IPS-NIHi11 (cell line): ENCODE measurements at places on chromosomes 1 and 21.
A peak's percentile ranks its signal among the peaks of the same experiment; 100 is the strongest.

- no peak for DNase-seq
Measured at GRCh38 chr1:191687721-191688120, 470.5 kb upstream of the RGS18 start.

DNA sequence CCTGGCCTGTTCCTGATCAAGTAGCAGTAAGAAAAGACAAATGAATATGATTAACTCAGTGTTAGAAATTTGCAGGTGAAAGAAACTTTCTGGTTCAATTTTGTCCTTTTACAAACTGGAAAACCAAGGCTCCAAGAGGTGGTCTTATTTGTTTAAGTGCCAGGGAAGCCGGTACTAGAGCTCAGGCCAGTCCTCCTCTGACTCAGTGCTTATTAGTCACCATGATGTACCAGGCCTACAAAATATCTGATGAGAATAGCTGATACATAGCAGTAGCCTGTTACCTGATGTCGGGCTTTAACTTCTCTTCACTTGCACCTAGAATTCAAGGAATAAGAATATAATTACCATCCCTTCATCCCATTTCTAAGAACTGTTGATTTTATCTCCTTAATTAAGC lies 394.8 kb downstream of the LMX1A start:
- DNase-seq: no peak

GRCh38 chr21:30478004-30478403 lies 2.2 kb downstream of the KRTAP19-1 start:
- no peak for DNase-seq

- no peak for DNase-seq
Measured at GRCh38 chr1:200198236-200198635, 170.7 kb downstream of the NR5A2 start.

- DNase-seq: peak; percentile 81
Measured at GRCh38 chr1:203127666-203128430, at the start of gene ADORA1. Gene ADORA1 (plus strand): TSS chr1:203127726. CDS start chr1:203128842, 1,116 bp downstream.

- DNase-seq: no peak
Measured at GRCh38 chr1:4877426-4877825, 223.0 kb downstream of the AJAP1 start.

DNA sequence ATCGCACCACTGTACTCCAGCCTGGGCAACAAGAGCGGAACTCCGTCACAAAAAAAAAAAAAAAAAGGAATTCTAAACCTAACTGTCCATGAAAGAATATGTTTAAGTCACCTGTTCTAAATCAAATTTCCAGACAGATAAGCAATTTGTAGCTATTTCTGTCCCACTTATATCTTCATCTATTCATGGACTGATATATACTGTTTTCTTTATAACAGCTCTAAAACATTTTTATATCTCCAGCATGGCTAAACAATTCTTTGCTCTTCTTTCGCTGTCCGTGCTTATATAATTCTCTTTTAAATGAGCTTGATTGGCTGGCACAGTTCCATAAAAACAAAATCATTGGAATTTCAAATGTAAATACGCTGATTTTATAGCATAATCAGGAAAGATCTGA lies 30.5 kb downstream of the BRWD1 start:
- DNase-seq: no peak

DNA sequence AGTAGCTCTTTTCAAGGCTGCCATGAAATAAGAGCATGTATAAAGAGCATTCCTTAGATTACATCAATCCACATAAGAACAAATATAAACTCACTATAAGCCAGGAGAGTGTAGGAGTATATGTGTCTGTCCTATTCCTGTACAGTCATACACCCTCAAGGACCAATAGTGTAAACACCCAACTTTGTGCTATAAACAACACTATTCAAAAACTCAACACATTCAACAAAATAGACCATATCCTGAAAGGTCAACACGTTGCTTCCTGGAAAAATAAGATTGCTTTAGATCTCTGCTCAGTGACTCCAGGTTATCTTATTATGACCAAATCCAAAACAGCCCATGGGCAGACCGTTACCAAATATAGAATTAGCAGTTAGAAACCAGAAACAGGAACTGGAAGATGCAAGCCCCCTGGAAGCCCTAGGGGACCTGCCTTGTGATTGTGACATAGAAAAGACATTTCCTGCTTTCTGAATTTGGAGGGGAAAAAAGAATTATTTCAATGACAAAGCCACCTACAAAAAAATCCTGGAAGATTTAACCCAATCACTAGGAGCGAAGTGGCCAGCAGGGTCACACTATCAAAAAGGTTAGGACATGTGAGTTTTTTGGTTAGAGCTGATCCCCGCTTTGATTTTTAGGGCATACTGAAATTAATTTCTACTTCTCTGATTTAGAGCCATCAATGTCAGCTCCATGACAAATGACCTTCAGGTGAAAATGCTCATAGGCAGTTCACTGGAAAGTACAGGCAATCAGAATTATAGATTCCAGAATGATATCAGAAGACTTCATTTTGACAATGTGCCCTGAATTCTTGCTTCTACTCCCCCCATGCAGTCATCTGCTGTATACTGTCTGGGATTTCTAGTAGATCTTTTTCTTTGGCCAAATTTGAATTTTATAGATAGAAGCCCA lies 59.9 kb downstream of the LRRC8C start:
- DNase-seq: no peak

- no peak for DNase-seq
Measured at GRCh38 chr21:31986035-31986856, 113.4 kb downstream of the HUNK start.

DNA sequence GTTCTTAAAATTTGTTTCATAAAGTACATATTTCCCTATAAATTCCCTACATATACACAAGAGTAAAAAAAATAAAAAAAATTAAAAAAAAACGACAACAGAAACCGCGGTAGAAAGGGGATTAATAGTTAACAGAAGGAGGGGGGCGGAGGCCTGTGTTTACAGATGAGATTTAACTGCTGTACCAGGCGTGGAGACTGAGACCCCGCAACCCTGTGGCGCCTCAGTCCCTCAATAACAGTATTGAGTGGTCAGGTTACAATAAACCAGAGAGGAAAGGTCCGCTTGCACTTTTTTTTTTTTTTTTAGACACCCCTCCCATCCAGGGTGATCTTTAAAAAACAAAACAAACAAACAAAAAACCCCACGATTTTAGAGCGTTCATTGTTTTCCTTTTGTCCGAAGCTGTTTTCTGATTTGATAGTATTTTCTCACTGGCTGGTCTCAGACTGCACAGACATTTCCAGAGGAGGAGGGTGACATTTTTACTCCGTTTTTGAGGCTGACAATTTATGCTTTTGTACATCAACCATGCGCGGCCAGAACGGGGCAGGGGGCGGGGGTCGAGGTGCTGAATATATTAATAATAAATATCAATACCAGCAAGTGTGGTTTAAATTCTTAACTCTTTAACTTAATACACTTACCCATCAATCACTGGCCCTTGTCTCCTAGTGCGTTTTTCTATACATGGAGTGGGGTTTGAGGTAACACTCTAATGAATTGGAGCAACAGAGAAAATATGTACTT lies 1223.9 kb downstream of the BRINP3 start:
- DNase-seq: no peak

GRCh38 chr1:20680269-20680668 lies 19.1 kb upstream of the DDOST start:
- no peak for DNase-seq

DNA sequence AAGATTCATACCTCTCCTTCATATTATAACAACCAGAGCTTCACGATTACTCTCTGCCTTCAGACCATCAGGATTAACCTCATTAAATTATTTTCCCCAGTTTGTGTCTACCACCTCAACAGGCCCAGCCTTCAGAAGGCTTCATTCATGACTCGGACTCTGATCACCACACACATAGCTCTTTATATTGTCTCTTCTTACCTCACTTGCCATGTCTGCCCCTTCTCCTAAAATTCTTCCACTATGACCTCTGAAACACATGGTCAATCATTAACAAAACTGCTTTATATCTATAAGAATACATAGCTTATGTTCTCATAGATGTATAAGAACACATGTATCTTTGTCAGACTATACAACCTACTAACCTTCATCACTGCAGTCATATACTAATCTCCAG lies 79.8 kb downstream of the USP1 start:
- no peak for DNase-seq

DNA sequence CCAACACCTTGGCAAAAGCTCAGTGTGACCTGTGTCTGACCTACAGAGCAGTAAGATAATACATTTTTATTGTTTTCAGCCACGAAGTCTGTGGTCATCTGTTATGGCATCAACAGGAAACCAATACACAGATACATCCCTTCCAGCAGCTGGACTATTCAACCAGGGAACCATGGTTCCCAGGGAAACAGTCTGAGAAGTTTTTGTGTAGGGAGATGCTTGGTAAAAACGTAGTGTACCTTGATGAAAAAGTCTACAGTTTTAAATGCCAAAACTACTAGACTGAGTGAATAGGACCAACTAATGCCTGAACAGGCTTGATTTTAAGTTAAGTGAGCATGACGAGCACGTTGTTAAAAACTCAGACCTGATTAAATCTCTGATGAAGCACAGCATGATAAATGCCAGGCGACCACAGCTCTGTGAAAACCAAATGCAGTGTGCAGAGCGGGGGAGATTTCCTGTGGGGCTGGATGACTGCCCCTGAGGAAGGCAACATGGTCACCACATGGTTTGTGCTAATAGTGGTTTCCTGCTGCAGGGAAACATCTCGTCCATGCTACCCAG lies 228.9 kb downstream of the TNR start:
- DNase-seq: no peak

DNA sequence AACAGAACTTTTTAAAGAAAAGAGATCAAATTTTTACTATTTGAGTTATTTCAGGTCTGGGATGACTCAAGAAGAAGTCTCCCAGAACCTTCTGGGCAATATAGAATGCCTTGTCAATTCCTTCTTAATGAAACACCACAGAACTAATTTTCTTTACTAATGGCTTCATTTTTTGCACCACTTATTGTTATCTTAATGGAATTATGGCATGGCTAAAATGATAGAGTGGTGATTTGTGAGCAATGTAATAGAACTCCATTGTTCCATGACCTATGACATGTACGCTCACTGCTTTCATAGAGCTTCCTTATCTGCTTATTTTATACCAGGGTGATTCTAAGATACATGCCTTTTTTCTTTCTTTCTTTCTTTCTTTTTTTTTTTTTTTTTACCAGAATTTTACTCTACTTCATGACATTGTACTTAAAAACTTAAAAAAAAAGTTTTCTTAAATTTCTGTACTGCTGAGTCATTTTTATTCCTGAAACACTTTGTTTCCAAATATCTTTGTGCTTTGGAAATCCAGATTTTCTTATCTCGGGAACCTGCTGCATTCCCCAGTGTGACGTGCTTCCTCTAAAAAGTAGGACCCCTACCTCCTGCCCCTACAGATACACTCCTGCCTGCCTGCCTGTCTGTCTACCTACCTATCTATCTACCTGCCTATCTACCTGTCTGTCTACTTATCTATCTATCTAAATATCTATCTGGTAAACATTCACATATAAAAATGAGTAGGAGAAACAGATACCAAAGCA lies 284.9 kb downstream of the PBX1 start:
- no peak for DNase-seq

- DNase-seq: no peak
Measured at GRCh38 chr1:40646315-40646714, 19.2 kb downstream of the RIMS3 start.

- DNase-seq: no peak
Measured at GRCh38 chr1:207039380-207040180, 7.0 kb upstream of the C1orf116 start.

- no peak for DNase-seq
Measured at GRCh38 chr1:170192546-170192945, 46.8 kb downstream of the NTMT2 start.

- DNase-seq: no peak
Measured at GRCh38 chr1:155127967-155128754, 485 bp downstream of the EFNA1 start.

DNA sequence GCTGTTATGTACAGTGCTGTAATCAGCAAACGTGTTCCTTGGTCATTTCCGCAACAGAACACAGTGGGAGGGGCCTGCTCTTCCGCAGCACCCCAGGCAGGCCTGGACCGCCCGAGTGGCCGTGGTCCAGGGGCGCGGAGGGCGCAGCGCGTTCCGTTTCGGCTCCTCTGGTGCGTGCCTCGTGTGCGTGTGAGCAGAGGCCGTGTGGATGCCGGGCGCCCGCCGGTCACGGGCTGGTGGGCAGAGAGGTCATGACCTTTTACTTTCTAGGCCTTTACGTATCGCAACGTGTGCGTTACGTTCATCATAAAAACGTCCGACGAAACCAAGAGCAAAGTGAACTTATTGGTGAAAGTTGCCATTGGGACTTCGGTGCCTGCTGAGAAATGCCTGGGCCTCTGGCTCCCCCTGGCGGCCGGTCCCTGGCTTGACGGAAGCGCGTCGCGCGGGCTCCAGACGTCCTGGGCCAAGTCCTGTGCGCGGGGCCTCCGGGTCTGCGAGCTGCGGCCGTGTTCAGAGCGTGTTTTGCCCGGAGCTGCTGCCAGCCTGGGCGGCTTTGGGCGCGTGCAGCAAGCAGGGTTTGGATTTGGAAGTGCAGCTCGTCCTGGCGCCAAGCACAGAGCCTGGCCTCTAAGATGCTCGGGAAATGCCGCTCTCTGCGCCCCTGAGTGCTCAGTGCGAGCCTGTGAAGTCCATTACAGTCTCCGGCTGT lies 34.4 kb downstream of the COL18A1 start:
- DNase-seq: peak; percentile 97

DNA sequence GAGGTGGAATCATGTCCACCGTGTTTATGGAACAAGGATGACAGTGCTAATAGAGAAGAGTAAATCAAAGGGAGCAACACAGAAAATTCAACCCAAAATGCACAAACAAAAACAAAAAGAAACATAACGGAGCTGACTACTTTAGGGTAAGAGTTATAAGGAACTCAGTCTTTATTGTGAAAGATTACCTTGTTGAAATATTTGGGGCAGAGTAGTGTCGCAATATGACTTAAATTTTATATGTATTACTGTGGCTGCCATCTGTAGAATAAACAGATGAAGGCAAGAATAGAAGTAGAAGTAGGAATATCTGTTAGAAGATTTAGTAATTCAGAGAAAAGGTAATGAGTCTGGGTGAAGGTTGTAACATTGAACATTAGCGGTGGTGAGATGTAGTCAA lies 913.9 kb downstream of the BRINP3 start:
- no peak for DNase-seq

DNA sequence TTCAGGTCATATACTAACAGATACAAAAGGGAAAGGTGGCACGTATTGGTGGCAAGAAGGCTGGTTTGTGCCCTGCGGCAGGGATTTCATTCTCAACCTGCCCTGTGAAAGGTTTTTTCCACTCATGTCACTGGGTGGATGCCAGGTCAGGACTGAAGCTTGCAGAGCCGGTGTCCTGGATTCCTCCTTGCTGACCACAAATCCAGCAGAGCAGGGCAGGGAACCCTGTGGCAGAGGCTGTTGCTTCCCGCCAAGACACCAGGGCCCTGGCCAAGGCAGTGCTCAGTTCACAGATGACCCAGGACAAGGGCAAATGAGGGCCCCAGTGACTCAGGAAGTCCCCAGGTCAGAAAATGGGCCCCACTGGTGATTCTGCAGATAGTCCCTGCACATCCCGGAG lies 16.4 kb downstream of the BSND start:
- DNase-seq: no peak

DNA sequence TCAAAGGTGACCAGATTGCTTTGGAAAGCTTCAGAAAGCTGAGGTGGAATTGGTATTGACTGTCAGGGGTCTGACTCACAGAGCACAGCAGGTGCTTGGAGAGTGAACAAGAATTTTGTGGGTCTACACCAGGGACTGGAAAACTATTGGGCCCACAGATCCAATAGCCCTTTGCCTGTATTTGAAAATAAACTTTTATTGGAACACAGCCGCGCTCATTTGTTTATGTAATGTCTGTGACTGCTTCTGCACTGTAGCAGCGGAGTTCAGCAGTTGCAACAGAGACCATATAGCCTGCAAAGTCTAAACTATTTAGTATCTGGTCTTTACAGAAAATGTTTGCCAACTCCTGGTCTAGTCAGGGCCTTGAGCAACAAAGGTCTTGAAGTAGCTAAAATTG lies 315.6 kb downstream of the NFIA start:
- no peak for DNase-seq

- DNase-seq: no peak
Measured at GRCh38 chr1:156926175-156926574, 5.7 kb downstream of the LRRC71 start.
